ENCODE measurements at places on chromosomes 11 and 22.

- DNase-seq: no peak
Observed at GRCh38 chr22:19549428-19549827, 25.2 kb upstream of the CLDN5 start.

DNA sequence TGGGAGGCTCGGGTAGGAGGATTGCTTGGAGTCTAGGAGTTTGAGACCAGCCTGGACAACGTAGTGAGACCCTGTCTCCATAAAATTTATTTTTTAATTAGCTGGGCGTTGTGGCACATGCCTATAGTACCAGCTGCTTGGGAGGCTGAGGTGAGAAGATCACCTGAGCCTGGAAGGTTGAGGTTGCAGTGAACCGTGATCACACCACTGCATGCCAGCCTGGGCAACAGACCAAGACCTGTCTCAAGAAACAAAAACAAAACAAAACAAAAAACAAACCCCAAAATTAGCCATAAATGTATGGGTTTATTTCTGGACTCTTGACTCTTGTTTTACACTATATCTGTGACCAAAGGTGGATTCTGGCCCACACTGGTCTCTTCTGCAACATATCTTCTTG, 41.6 kb downstream of the EIF3F start:
- DNase-seq: no peak

- DNase-seq: no peak
Observed at GRCh38 chr22:19607192-19608002, 83.2 kb upstream of the CLDN5 start.

GRCh38 chr22:25402501-25403283, 161.8 kb upstream of the GRK3 start:
- no peak for DNase-seq

DNA sequence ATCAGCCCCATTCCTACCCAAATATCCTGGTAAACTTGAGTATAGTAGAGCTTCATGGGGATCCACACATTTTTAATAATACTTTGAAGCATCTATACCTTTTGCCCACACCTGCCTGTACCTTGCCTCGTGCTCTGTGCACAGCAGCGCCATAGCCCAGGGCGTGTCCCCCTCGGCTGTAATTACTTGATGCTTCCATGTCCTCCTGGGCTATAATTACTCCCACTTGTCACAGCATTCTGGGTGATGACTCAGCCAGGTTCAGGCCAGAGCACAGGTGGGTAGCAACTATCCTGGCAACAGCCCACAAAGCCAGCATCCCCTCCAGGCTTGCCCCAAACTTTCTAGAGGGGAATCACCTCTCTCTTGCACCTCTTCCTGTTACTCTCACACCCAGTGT, 23.7 kb upstream of the SLC36A4 start:
- no peak for DNase-seq

GRCh38 chr11:1335811-1336761, 26.7 kb upstream of the TOLLIP start:
- DNase-seq: peak; percentile 59

- no peak for DNase-seq
Observed at GRCh38 chr11:115087791-115088190, 409.5 kb downstream of the NXPE2 start.

GRCh38 chr11:102079625-102080024, 30.6 kb upstream of the YAP1 start:
- no peak for DNase-seq

GRCh38 chr11:489610-490185, 17.3 kb downstream of the RNH1 start:
- DNase-seq: no peak

- DNase-seq: no peak
Observed at GRCh38 chr22:33209930-33210784, 152.0 kb upstream of the SYN3 start.

GRCh38 chr22:35840302-35840739, 122.6 kb downstream of the APOL5 start:
- DNase-seq: no peak

- DNase-seq: no peak
Observed at GRCh38 chr11:73375830-73376159, 404 bp upstream of the RELT start.

DNA sequence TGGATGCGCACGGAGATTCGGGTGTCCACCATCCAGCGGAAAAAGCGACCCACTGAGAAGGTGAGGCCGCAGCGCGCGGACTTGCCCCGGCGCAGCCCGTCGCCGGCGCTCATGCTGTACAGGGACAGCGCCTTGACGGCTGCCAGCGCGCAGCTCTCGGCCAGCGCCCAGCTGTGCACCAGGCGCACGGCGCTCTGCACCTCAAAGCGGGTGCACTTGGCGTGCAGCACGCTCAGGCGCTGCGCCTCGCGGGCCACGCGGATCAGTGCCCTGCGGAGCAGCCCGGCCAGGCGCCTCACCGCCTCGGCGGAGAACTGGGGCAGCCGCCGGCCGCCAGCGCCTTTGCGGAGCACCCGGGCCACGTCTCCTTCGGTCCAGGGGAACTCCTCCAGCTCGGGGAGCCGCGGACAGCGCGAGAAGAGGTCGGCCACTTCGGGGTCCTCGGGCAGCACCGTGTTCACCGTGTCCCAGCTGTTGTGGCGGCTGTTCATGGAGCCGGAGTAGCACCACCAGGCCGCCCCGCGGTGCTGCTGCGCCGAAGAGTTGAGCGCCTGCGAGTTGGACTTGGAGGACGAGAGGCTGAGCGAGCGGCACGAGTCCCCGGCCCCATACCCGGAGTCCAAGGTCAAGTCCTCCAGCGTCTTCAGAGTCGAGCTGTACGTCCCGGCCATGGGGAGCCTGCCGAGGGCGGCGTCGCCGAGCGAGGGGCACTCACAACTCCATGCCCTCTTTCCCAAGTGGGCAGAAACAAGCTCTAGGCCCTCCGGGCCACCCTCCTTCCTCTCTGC, 703 bp downstream of the ABTB2 start:
- peak; percentile 35 for DNase-seq

GRCh38 chr11:117418737-117419481, 91.3 kb downstream of the CEP164 start:
- no peak for DNase-seq

- no peak for DNase-seq
Observed at GRCh38 chr11:118048472-118049370, 28.2 kb upstream of the TMPRSS4 start.

DNA sequence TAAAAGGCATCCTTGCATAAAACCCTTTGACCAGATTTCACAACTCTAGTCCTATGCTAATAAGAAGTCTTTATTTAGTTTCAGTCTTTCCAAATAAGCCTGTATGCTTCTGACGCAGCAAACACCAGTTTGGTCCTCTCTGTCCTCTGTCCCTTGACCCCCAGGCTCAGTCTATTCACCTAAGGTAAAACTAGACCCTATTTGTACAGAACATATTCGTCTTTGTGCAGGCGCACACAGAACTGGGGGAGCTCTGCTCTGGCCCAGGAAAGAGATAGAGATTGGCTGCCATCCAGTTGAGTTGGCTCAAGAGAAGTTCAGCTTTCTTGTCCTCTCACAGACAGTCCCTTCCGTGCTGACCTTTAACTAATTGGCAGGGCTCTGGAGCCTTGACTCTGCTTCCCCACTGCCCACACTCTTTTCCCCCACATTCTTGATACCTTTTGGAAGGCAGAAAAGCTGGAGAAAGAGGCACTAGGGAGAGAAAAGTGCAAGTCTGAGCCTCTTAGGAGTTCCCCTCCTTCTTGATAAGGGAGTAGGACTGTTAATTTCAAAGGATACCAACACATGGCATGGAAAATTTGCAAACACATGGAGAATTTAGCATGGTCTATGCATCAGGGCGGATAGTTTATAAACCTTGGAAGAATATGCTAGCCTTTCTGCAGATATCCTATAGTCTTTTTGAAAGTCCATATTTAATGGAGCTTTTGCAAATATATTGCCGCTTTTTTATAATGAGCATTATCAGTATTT, 21.2 kb upstream of the PSMA1 start:
- no peak for DNase-seq

GRCh38 chr11:94647926-94648325, 80.8 kb downstream of the PIWIL4 start:
- no peak for DNase-seq

DNA sequence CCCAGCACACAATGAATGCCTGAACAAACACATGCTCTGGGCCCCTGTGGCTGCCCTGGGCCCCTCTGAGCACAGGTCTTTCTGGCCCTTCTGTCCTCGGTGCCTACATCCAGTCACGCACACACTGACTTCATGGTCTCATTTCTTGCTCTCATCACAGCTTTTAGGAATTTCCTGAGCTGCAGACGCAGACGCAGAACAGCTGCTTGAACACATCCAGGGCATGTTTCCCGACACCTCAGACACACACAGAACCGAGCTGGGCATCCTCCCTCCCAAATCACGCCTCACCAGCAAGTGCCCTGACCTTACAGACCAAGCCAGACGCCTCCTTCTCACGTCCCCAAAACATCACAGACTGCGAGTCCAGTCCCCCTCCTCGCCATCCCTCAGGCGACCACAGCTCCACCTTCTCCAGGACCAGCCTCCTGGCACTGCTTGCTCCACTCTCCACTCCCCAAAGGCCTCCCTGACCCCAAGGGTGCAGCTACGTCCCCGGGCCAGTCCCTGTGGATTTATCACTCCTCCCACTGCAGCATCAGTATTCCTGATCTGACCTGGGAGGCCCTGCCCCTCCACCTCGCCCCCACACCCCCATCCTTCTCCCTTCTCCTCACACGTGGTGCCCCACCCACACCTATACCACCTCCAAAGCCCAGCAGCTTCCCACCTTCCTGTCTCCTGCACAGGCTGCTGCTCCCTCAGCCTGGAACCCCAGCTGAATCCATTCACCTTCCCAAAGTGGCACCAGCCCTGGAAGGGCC, 12.9 kb downstream of the SIRT3 start:
- no peak for DNase-seq

- DNase-seq: no peak
Observed at GRCh38 chr11:36030731-36031281, 86.9 kb downstream of the LDLRAD3 start.

- no peak for DNase-seq
Observed at GRCh38 chr11:116397602-116398084, 375.1 kb downstream of the BUD13 start.

DNA sequence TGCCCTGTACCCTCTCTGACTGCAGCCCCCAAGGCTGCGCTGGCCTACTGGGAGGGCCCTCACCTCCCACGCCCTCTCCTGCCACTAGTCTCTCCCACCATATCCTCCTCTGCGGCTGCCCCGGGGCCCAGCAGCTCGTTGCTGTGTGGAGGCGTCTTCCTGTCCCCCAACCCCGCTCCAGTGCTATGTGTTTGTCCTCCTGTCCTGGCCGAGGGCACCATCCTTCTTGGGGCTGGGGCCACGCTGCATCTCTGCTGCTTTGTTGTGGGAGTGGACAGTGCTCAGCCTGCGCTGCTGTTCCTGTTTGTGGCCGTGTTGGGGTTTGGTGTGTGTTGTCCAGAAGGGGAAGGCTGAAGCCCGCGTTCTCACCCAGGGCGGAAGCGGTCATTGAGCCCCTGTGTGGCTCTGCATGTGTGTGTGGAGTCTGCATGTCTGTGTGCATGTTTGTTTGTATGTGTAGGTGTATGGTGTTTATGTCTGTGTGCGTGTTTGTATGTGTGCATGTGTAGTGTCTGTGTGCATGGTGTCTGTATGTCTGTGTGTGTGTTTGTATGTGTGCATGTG, 15.7 kb downstream of the TPCN2 start:
- no peak for DNase-seq

- DNase-seq: no peak
Observed at GRCh38 chr11:20353829-20354434, 9.6 kb upstream of the HTATIP2 start.

- no peak for DNase-seq
Observed at GRCh38 chr11:16780698-16781550, 42.5 kb downstream of the C11orf58 start.

- DNase-seq: no peak
Observed at GRCh38 chr11:45238724-45239123, 47.4 kb downstream of the SYT13 start.

GRCh38 chr22:32882774-32883530, 81.4 kb downstream of the TIMP3 start:
- no peak for DNase-seq

DNA sequence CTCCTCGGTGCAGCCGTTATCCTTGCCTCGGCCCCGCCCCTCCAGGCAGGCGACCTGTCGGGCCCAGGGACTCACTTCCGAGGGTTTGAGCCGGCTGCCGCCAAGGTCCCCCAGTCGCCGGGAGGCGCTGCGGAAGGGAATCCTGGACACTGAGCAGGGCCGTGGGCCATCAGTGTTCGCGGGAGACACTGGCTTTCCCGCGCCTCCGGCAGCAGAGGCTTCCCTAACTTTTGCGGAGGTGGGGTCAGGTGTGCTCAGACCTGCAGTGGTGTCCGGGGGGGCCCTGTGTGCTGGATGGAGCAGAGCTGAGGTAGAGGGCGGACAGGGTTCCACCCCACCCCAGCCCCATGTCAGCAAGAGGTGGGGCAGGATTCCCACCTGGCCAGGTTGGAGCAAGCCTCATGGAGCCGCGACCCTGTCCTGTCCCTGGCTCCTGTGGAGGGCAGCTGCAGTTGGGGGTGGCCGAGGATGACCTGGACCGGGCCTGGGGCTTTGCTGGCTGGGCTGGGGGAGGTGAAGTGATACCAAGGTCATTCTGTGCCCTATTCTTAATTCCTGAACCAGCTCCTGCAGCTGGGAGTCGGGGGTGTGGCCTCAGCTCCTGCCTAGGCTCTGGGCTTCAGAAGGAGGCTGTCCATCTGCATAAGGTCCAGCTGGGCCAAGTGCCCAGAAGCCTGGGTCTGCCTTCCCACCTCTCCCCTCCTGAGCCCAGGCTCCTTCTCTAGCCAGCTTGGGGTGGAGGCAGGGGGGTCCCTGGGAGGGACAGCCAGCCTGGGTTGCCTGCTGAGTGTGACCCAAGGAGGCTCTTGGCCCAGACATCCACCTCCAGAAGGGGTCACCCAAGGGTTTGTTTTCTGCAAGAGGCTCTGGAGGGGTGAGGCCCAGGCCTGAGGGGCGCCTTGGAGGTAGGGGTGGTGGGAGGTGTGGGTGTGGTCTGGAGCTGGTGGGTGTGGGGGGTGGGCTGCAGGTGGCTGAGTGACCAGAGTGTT, 8.4 kb downstream of the TSPAN4 start:
- no peak for DNase-seq

DNA sequence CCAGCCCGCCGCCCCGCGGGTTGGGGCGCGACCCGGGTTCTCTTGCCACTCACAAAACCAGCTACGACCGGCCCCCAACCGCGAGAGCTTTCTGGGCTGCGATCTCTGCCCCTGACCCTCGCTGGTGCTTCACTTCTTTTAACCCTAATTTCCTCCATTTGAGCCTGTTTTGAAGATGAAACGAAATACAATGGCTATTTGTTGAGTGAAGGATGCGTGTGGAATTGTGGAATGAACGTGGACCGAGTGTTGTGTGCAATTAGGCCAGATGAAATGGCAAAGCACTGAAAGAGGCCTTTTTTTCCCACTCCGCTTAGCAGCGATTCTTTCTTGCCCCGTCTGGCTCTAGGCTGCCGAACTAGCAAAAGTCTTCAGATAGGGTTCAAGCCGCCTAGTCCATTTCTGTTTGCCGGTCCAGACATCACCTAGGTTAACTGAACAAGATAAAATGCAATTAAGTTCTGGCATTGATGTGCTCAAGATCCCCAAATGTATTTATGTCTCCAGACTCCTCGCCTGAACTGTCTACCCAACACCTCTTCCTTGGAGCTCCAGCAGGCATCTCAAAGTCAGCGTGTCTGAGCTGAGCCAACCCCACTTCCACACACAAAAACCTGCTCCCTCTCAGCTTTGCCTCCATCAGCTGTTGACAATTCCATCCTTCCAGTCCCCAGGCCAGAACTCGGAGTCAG, 471 bp upstream of the TMEM184B start:
- DNase-seq: no peak

All from CD8-positive, alpha-beta memory T cell (primary cell).